ENCODE measurements at places on chromosomes 11 and 22.

DNA sequence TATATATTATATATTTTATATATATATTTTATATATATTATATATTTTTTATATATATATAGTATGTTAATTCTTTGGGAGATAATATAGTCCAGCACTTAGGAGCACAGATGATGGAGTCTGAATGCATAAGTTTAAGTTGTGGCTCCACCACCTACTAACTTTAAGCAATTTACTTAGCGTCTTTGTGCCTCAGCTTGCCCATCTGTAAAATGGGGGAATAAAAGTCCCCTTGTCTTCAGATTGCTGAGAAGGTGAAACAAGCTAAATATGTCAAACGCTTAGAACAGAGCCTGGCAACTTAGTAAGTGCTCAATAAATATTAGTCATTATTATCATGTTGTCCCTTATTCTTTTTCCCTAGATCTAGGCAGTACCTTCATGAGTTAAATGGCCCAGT is 27.5 kb downstream of the DSCAML1 start:
- peak; percentile 45 for DNase-seq

- no peak for DNase-seq
These were observed 48.2 kb downstream of the SGSM3 start for GRCh38 chr22:40418366-40419201.

DNA sequence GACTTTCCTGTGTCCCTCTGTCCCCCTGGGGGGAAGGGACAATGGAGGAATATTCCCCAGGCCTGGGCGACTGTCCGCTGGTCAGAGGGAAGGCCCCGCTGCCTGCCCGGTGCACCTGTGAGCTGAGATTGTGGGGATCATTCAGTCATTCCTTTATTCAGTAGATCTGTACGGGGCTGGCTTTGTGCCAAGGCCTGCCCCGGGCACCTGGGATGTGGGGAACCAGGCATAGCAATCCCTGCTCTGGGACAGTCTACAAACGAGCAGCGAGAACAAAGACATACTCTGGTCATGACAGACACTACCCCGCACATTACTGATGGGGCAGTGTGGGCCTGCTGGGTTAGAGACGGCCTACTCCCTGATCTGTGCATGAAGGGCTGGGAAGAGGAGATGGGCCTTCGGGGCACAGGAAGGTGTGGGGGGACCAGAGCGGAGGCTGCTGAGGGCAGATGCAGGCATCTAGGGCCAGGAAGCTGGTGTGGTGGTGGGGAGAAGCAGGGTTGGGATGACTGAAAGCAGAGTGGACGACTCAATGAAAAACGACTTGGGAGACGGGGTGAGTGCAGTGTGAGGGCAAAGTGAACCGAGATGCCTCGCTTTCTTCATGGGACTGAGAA is 1.8 kb upstream of the MYO7A start:
- no peak for DNase-seq

GRCh38 chr22:28608546-28608945 is 71.1 kb downstream of the TTC28 start:
- DNase-seq: no peak

DNA sequence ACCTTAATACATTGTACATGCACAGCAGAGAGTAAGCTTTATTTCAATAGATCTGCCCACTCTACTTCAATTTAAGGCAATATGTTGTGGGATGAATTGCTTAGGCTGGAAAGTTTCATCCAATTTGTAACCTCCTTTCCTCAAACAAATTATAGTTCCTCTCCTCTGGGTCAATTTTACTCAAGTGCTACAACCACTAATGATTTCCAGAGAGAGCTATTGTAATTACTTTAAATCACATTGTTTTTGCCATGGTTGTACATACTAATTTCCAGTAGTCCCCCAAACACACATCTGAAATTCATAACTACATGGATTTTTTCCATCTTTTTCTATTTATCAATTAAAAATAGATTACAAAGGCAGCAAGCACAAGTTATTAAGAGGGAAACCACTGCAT is 72.9 kb downstream of the APIP start:
- DNase-seq: no peak

DNA sequence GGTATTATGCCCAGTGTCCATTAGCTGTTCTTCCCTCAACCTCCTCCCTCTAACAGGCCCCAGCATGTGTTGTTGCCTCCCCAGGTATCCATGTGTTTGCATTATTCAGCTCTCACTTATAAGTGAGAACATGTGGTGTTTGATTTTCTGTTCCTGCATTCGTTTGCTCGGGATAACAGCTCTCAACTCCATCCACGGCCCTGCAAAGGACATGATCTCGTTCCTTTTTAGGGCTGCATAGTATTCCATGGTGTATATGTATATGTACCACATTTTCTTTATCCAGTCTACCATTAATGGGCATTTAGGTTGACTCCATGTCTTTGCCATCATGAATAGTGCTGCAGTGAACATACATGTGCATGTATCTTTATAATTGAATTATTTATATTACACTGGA is 82.8 kb downstream of the PRMT3 start:
- DNase-seq: no peak

- no peak for DNase-seq
These were observed 705.0 kb downstream of the NTM start for GRCh38 chr11:132075447-132075846.

DNA sequence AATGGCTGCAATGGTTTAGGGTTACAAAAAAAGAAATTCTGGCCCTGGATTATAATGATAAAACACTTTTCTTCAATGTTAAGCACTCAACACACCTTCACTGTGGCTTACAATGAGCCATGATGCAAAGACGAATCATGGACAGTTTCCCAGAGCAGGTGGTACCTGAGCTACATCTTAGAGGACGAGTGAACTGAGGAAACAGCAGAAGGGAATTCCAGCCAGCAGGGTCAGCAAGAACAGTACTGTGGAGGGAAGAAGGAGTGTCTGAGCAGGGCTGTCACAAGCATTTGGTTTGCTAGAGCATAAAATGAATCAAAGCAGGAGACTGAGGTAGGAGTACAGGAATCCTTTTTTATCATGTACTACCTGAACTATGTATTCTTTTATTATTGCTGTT is 332.8 kb upstream of the C11orf87 start:
- DNase-seq: no peak
